ENCODE measurements at places on chromosomes 4 and X.
A peak's percentile ranks its signal among the peaks of the same experiment; 100 is the strongest.

DNA sequence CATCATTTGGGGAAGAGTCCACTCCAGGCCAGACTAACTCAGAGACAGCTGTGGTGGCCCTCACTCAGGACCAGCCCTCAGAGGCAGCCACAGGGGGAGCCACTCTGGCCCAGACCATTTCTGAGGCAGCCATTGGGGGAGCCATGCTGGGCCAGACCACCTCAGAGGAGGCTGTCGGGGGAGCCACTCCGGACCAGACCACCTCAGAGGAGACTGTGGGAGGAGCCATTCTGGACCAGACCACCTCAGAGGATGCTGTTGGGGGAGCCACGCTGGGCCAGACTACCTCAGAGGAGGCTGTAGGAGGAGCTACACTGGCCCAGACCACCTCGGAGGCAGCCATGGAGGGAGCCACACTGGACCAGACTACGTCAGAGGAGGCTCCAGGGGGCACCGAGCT is 3.3 kb upstream of the ERAS start:
- DNase-seq, result no peak

GRCh38 chr4:184664445-184665210 is 15.1 kb downstream of the PRIMPOL start:
- peak; percentile 52 for DNase-seq

GRCh38 chr4:124694946-124695598 is 17.5 kb downstream of the ANKRD50 start:
- peak; percentile 63 for DNase-seq

GRCh38 chrX:80207327-80207726 is 192.8 kb downstream of the TBX22 start:
- no peak for DNase-seq

All from cardiac muscle cell (in vitro differentiated cells and primary cell).